GM18507 (cell line): ENCODE measurements at places on chromosomes 6 and 20.

GRCh38 chr6:39800034-39801032 is 8.2 kb downstream of the DAAM2 start:
- DNase-seq, result no peak

GRCh38 chr6:119683031-119683430 is 333.5 kb upstream of the MAN1A1 start:
- DNase-seq, result no peak

DNA sequence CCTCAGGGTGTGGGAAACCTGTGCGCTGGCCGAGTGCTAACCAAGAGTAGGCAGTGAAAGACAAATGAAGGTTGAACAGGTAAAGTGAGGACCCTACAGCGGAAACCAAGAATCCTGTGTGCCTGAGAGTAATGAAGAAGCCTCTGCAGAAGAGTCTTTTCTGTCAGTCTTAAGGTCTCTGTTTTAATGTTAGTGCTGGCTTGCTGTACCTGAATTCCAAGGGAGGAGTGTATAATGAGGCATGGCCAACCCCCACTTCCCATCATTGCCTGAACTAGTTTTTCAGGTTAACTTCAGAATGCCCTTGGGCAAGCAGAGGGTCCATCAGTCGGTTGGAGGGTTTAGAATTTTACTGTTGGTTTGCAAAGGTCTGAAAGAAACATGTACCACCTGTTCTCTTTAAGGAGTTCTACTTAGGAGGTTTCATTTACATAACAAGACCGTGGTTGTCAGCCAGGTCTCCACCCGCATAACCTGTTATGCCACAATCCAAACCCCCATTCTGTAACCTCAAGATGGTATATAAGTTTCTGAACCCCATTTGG is 589 bp upstream of the PDCD2 start:
- DNase-seq, result no peak

DNA sequence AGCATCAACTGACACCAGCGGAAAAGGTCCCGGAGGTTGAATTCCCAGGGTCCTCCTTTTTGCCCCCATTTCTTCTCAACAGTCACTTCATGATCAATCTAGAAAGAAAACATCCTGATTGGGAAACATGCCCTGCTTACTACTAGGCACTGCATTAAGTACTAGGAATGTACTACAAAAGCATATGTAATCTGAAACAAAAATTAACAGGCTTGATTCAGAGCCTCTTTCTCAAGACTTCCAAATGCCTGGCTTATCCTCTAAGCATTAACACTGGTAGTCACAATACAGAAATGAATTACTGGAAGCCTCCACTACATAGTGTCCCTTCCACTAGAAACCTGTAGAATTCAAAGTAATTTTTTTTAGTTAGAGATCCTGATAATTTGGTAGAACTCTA is 84.5 kb upstream of the LYRM2 start:
- DNase-seq, result no peak

- no peak for DNase-seq
These were observed 118.1 kb upstream of the PRDM1 start for GRCh38 chr6:105967917-105968602.

GRCh38 chr20:42530855-42531448 is 658.8 kb downstream of the PTPRT start:
- DNase-seq, result peak; percentile 9

DNA sequence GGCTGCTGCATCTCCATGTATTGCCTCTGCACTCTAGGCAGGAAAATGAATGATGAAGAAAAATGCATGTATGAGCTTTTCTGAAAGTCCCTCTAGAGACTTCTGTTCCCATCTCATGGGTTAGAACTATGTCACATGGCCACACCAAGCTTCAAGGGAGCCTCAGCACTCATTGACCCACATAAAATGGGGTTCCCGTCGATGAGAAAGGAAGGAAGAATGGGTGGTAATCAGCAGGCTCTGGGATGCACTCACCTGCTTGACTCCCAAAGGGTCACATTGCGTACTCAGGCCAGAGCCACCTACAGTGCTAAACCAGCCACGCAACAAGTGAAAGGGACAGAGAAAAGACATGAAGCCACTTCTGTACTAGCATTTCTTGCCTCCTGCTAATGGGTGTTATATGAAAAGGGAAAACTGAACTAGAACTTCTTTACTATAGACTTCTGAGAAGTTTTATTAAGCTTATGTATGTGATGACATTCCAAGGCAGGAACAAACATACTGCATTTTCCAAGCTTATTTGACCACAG is 95.8 kb upstream of the GCM1 start:
- DNase-seq, result no peak

DNA sequence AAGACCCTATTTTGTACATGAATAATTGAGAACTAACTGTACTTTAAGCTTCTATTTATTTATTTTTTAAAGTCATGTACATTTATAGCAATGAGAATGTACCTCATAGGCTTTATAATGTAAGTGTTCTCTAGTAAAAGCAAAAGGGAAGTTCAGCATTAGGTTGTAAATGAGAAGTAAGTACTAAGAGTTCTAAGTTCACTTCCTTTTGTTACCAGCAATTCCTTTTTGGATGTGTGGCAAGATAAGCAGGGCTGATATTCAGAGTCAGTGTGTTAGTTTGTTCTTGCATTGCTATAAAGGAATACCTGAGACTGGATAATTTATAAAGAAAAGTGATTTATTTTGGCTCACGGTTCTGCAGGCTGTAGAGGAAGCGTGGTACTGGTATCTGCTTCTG is 54.0 kb upstream of the CCN2 start:
- no peak for DNase-seq

- DNase-seq, result no peak
These were observed 15.1 kb downstream of the SHPRH start for GRCh38 chr6:145948878-145949613.

GRCh38 chr6:153096031-153096430 is 35.1 kb downstream of the RGS17 start:
- no peak for DNase-seq

- no peak for DNase-seq
These were observed 135.3 kb downstream of the ZFAND3 start for GRCh38 chr6:37954791-37955190.

- no peak for DNase-seq
These were observed 67.2 kb downstream of the FOXO3 start for GRCh38 chr6:108627692-108628550.

DNA sequence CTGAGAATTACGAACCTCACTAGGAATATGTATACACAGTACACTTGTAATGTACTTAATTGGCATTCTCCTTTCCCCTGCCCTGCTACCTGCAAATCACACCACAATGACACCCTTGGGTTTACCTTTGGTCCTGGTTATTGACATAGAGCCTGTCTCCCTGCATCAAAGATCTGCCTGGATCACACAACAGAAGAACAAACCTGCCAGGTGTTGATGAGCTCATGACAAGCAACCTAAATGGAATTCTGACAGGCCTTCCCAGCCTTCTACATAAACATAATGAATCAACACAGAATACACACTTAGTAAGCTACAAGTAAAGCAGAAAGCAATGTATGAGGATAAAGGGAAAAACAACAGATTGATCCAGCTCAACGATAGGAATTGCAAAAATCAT is 95.6 kb downstream of the HDGFL1 start:
- no peak for DNase-seq

DNA sequence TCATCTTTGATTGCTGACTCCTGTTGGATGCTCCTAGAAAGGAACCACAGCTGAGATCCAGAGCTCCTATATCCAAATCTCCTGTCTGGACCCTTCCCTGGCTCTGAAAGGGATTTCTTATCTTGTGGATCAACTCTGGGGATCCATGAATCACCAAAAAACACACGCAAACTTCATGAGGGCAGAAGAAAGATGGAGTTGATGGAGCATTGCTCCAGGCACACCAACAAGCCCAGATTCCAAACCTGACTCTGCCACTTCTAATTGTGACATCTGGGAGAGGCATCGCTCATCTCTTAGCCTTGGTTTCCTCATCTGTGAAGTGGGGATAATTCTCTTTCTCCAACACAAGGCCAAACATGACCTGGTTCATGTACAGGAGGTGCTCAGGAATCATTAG is 6.7 kb downstream of the KCNS1 start:
- no peak for DNase-seq
